Stimulated activated CD4-positive, alpha-beta T cell treated with anti-CD3 and anti-CD28 coated beads, Interleukin-1b, Interleukin-23, amount 100 ng/mL, for 4 hours (primary cell): ENCODE measurements at places on chromosomes 1 and 21.

DNA sequence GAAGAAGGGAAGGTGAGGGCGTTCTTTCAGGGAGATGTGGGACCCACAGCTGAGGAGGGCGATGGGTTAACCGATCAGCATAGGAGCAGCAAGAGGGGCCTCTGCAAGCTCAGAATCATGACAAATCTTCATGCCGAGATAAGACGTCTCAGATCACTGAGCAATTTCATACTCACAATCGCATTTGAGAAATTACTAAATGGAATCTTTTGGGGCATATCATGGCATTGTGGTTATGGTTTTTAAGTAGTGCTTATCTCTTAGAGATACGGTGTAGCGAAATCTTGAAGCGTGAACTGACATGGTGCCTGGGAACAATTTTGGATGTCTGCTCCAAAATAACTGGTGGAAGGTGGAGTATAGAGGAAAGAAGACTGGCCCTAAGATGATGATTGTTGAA lies 6.2 kb downstream of the TNNT2 start:
- no peak for DNase-seq

GRCh38 chr1:59485949-59486348 lies 189.1 kb downstream of the FGGY start:
- DNase-seq: no peak

GRCh38 chr21:21690068-21690665 lies 692.0 kb downstream of the NCAM2 start:
- DNase-seq: no peak

- DNase-seq: no peak
Measured at GRCh38 chr1:192545896-192546521, 29.6 kb upstream of the RGS1 start.

DNA sequence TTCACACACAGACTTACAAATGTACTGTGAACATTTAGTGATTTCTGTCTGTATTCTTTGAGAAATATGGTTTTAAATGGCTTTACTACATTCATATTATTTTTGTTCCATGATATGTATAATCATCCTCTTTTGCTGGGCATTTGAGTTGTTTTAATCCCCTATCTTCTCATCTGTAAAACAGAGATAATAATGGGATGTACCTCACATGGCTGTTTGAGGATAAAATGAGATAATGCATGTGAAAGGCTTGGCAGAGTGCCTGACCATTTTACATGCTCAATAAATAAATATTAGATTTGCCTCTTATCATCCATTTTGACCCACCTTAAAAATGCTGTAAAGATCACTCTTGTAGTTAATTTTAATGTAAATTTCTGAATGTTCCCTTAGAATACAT lies 197.2 kb downstream of the C1orf94 start:
- DNase-seq: no peak

DNA sequence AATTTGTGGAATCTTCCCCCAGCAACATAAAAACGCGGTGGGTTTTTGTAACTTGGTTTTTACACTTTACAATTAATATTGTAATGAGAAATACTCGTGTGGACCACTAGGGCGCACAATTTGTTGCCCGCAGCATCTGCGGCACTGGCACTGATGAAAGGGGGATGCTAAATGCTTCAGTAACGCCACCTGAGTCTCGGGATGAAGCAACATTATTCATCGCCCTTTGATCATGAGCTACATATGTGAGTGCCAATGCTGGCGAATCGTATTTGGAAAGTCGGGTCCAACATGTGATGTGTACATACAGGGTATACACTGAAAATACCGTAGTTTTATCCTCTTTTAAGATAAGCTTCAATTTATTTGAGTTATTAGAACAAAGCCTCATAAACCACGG lies 34.2 kb upstream of the COX20 start:
- peak; percentile 22 for DNase-seq

- DNase-seq: no peak
Measured at GRCh38 chr1:153803470-153804056, 28.4 kb downstream of the SLC27A3 start.

DNA sequence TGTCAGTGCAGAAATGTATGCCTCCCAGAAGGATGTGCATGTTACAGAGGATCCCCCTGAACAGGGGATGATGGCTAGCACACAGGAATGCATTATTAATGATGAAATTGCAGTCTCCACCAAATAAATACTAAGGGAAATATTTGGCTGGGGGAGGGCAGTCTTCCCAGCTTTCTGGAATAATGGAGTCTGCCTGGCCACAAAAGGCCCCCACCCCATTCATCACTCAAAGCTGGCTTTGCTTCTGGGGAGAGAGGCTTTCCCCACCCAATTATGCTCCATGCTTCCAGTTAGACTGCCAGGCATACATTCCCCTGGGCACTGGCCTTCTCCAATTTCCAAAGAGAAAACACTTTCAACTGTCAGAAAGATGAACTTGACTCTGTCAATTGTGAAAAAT lies 302.7 kb downstream of the SIPA1L2 start:
- no peak for DNase-seq

- peak; percentile 69 for DNase-seq
Measured at GRCh38 chr1:116737020-116737854, 17.0 kb upstream of the CD2 start.

DNA sequence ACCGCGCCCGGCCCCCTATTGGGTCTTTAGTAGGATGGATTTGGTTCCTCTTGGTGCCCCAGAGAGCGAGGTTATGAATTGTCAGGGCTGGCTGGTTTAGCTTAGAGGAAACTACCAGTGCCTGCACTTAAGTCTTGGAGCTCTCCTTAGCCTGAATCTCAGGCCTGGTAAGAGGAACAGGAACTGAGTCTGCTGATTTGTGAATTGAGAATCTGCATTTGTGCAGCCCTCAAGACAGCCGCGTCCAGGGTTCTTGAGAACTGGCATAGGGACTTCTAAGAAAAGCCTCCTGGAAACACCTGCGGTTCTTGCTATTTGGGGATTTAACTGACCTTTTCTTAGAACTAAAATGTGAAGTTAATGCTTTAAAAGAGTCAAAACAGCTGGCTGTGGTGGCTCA lies 1.7 kb downstream of the NECAP2 start:
- DNase-seq: no peak
